ENCODE measurements at places on chromosomes 2 and 18.

DNA sequence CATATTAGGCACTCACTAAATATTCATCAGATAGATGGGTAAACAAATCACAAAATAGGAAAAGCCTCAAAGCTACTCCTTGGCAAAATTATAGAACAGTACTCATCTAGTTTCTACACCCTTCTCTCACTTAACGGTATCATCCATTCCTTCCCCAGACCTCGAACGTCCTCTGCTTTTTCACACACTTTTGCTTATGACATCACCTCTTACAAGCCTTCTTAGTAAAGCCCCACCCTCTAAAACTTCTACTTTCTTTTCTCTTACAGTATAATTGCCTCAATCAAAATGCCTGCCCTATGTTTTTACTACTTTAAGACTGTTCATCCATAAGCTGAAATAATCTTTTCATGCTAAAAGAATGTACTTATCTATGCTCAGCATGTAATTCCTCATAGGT, 8.1 kb downstream of the CHN1 start:
- DNase-seq: no peak

DNA sequence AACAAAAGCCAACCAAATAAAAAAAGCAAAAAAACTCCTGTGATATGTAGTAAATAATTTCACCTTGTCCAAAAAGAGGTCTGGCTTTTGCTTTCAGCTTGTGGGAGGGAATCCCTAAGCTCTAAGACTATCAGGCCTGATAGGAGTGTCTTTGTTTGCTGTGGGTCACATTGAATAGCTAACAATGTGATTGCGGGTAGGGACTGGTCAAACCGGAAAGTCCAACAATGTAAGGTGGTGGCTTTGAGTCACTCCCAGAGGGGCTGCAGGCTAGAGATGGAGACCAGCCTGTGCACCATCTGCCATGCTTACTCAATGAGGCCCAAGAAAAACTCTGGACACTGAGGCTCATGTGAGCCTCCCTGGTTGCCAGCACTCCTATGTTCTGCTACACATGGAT, 192.9 kb downstream of the TFCP2L1 start:
- no peak for DNase-seq

- DNase-seq: peak; percentile 45
These were observed 54.5 kb downstream of the EPAS1 start for GRCh38 chr2:46351750-46352138.

DNA sequence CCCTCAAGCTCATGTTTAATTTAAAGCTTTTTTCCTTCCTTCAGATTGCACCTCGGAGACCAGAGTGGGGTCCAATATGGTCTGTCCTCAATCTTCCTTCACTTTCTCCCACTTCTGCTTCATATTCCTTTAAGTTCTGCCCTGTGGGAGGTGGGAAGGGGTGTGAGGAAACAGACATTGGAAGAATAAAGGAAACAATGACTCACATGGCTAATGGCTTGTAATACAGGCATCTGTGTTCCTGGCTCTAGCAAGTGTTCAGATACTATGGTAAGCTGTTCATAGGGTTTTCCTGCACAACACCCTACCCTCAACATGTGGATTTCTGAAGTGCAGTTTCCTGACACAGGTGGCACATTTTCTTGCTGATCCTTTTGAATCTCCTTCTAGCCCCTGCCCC, 209.5 kb downstream of the PIK3C3 start:
- DNase-seq: no peak

GRCh38 chr2:117832905-117833613, 18.6 kb downstream of the DDX18 start:
- no peak for DNase-seq

- no peak for DNase-seq
These were observed 27.7 kb downstream of the TMEM131 start for GRCh38 chr2:97967931-97968627.

- no peak for DNase-seq
These were observed 73.5 kb downstream of the FIGN start for GRCh38 chr2:163662141-163662780.

DNA sequence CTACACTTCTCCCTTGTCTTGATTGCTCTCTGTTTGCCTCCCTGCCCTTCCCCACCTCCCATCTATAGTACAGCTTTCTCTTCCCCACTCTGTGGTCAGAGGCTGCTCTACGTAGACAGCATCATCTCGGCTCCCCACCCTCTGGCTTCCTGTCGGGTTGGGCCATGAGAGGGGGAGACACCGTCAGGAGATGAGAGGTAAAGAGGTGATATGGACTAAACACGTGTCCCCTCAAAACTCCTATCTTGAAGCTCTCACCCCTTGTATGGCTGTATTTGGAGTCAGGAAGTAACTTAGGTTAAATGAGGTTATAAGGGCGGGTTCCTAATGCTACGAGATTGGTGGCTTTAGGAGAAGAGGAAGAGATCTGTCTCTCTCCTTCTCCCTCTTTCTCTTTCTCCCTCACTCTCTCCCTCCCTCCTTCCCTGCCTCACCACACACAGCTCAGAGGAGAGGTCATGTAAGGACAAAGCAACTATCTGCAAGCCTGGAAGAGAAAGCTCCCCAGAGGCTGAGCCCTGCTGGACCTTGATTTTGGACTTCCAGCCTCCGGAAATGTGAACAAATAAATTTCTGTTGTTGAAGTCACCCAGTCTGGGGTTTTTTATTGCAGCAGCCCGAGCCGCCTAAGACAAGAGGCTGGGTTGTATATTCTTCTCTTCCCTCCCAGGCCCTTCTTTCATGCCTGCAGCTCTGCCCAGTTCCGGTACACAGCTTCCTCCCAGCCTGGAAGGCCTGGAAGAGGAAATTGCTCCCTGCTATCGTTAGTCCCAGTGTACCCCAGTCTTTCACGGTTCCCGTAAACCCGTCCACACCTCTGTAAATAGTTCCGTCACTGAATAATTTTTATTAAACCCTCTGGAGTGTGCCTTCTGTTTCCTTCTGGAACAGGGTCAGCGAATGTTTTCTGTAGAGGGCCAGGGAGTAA, 138.0 kb downstream of the AKAIN1 start:
- no peak for DNase-seq

- DNase-seq: no peak
These were observed 12.6 kb downstream of the MRPL44 start for GRCh38 chr2:223969856-223970255.

- no peak for DNase-seq
These were observed 288.2 kb downstream of the IKZF2 start for GRCh38 chr2:212863185-212863588.

DNA sequence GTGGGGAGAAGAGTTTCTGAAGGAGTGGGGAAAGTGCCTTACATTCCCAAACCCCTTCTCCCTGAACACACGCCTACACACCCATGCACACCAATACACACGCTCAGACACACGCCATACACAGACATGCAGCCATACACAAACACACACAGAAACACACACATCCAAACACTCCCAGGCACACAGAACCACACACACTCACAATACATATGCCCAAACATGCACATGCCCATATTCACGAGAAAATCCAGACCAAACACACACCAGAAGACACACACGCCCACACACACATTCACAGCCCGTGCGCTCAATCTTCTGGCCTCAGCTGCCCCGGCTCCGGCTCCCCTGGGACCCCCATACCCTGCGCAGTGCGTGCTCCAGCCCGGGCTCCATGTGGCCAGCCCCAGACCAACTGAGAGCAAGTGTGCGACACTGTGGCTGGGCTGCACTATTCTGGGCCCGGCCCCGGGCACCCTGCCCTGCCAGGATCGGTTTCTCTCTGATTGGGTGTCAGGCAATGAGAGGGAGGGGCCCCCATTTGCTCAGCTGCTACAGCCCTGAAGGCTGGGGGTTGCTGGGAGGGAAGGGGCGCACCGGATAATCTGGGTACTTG, at the start of gene PRKAG3:
TSS of gene PRKAG3 (minus strand) at position 426 of the 613 bp plus-strand sequence.
- no peak for DNase-seq

- no peak for DNase-seq
These were observed 8.7 kb upstream of the TFCP2L1 start for GRCh38 chr2:121293450-121294325.

DNA sequence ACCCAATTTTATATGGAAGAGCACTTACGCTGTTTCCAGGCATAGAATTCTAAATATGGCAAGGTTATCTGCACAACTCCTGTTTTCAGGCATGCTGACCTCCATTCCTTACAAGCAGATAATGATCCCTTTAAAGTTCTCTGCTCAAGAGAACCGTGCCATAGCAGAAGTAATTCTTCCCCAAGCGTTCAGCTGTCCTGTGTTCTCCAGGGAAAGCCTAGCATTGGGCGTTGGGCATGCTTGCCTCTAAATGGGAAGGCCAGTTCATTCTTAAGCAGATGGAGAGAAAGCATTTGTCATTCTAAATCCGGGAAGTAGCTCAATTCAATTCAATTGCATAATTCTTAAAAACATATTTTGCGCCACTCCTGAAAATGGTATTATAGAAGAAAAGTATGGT, 55.7 kb upstream of the EML4 start:
- no peak for DNase-seq

- no peak for DNase-seq
These were observed 513.9 kb upstream of the MEX3C start for GRCh38 chr18:51711298-51711889.

DNA sequence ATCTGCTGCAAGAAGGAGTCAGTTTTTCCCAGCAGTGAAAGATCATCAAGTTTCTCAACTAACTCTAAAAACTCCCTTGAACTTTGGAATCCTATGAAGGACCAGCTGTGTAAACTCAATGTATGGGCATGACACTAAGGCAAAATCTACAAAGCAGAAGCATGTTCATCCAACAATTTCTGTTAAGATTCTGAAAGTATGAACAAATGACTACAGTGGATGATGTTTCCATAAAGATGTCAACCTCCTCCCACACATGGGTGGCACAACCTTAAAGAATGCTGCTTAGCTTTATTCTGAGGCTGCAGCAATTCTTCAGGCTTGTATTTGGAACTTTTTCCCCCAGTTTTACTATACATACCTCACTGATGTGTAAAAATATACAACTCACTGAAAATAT, 47.2 kb downstream of the WDR33 start:
- DNase-seq: no peak

GRCh38 chr2:168686452-168687191, 115.8 kb upstream of the NOSTRIN start:
- no peak for DNase-seq

DNA sequence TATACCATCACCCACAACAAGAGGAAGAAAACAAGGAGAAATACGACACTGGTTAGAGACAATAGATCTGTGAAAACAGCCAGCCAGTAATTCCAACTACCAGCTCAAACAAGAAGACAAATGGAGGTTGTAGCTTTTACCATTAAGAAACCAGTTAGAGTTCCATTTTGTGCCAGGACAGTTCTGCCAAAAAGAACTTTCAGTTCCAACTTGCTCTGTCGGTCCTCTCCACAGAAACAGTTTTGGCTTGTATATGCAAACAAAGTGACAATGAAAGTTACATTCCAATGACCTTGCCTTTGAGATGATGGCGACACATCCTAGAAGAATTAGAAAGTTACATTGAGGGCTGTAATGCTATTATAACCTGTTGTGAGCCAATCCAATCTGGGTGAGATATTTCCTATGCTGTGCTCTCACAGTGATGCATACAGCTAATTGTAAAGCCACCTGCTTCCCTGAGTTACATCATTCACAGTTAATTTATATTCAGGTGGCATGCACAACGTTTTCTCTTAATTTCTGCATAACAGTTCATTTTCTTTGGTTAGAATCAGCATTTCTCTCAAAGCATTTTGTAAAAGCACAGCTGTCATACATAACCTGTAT, 1378.4 kb upstream of the PIK3C3 start:
- no peak for DNase-seq

DNA sequence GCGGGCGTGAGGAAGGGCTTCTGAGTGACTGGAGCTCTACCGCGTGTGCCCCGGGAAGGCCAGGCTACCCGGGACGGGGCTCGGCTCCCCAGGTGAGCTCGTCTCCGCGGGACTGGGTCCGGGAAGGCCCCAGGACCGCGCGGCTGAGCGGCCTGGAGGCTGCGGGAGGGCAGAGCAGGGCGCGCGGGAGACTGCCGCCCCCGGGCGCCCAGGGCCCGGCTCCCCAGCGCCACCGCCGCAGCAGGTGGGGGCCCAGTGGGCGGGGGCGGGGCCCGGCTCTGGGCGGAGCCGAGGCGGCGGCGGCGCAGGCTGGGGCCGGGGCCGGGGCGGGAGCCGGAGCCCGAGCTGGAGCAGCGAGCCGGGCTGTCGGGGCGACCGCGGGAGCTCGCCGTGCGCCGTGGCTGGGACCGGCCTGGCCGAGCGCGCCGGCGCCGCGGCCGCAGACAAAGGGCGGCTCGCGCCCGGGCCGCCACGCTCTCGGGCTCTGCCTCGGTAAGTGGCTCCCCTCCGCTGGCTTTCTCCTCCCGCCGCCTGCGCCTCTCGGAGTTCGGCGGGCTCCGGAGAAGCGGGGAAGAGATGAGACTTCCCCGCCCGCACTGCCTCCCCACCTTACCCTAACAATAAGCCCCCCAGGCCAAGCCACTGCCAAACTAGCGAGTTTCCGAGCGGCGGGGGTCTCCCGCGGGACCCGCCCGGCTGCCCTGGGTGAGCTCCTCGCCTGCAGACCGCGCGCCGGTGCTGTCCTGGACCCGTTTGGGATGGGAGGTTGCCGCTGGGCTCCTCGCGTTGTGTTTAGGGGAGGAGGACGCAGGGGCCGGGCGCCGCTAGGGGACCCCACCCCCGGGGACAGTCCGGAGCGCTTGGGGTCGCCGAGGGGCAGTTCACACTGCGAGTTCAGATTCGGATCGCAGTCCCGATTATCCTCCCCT, at the start of gene MAPK4:
TSS of gene MAPK4 (plus strand) at position 336 of the 929 bp plus-strand sequence. CDS start 103,872 bp downstream, outside the sequence.
- no peak for DNase-seq

- no peak for DNase-seq
These were observed 37.6 kb upstream of the MCM6 start for GRCh38 chr2:135913727-135914365.

GRCh38 chr2:225270861-225271260, 128.6 kb upstream of the NYAP2 start:
- DNase-seq: no peak

- no peak for DNase-seq
These were observed 418.2 kb upstream of the SLC39A10 start for GRCh38 chr2:195238826-195239225.

DNA sequence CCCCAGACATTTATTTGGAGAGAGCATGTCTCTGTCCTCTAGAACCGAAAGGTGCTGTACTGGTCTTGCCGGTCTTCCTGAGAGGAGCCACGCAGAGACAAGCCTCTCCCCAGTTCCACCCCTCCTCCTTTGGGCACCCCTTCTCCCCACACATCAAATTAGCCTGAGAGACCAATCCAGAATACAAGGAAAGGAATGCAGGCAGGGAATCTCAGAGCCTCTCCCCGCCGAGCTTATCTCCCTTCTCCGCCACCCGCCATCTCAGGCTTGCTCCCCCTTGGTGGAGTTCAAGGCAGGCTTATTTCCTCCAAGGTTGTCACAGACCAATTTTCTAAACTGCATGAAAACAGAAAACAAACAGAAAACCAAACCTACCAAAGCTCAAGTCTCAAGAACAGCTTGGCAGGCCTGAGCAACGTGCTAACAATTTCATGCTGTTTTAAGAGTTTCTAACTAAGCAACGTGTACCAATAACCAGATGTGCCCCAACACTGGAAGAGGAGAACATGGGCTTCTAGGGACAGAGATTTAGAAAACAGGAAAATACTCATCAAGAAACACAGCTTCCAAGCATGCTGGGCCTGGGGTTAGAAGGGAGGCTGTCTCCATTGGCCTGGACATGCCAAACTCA, 124.5 kb upstream of the PKDCC start:
- DNase-seq: no peak

- DNase-seq: no peak
These were observed 58.9 kb upstream of the ZSWIM2 start for GRCh38 chr2:186907897-186908296.

GRCh38 chr18:77114415-77115191, 18.0 kb downstream of the MBP start:
- no peak for DNase-seq

GRCh38 chr2:186126181-186126580, 359.9 kb upstream of the ZC3H15 start:
- no peak for DNase-seq

GRCh38 chr18:29853126-29853525, 1189.4 kb downstream of the DSC3 start:
- no peak for DNase-seq

Data from activated T-helper 1 cell treated with anti-CD3 and anti-CD28 coated beads, Interleukin-2, amount 50 U/mL, for 16 hours (primary cell).